ENCODE measurements at places on chromosomes 16 and 17. TPM values are rescaled to one million over a fixed set of nuclear protein-coding genes. Genes with fewer than 3 reads are reported as not detected.

GRCh38 chr17:54736573-54736972, 164.1 kb upstream of the TOM1L1 start:
- ATAC-seq, result no peak

ZNF48 gene
- 2.6 TPM for total RNA-seq

C1QTNF1 gene
- total RNA-seq, result 4.1 TPM

DNA sequence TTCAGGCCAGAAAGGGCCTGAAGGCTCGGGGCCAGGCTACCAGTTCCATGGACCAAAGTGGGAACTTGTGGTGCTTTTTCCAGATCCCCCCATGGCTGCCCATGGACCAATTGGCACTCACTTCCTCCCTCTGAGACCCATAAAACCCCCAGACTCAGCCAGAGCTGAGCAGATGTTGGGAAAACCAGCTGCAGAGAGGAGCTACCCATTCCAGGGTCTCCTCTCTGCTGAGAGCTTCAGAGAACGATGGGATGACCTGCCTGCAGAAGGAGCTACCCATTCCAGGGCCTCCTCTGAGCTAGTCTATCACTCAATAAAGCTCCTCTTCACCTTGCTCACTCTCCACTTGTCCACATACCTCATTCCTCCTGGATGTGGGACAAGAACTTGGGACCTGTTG, 52.2 kb upstream of the MED9 start:
- no peak for ATAC-seq

DNA sequence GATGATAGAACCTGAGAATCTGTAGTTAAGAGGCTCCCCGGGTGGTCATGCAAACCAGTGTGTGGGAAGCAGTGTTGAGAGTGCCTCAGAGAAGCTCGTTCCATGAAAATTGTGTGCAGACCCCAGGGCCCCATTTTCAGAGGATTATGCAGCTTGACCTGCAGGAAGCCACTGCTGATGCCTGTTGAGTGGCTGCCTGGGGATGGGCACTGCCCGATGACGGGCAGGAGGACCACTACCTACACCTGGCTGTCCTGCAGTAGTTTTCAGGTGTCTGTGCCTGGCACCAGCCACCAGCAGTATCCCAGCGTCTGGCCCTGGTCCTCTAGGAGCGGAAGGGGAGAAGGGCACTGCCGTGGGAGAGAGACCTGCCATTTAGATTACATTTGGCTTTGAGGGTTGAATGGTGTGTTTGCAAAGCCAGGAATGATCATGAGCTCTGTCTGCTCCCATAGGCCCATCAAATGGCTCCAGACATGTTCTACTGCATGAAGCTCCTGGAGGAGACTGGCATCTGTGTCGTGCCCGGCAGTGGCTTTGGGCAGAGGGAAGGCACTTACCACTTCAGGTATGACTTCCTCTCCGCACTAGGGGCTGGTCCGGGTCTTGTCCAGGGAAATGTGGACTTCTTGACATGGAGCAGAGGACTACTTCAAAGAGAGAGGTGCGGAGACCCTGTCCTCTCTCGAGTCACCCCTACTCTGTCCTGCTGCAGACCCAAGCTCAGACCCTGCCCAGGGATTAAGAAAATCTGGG, 42.5 kb downstream of the GPT2 start:
- no peak for ATAC-seq

- no peak for ATAC-seq
Observed at GRCh38 chr16:89224665-89225064, 7.2 kb downstream of the ZNF778 start.

ACSM2A gene
- not detected for total RNA-seq

- ATAC-seq, result no peak
Observed at GRCh38 chr17:1322014-1322428, 42.6 kb downstream of the TRARG1 start.

ZP2 gene
- not detected for total RNA-seq

KRTAP16-1 gene
- total RNA-seq, result not detected
